NCI-H1417 treated with DMSO at 0.1 percent for 48 hours (cell line): ENCODE measurements at places on chromosomes 3 and 15.

DNA sequence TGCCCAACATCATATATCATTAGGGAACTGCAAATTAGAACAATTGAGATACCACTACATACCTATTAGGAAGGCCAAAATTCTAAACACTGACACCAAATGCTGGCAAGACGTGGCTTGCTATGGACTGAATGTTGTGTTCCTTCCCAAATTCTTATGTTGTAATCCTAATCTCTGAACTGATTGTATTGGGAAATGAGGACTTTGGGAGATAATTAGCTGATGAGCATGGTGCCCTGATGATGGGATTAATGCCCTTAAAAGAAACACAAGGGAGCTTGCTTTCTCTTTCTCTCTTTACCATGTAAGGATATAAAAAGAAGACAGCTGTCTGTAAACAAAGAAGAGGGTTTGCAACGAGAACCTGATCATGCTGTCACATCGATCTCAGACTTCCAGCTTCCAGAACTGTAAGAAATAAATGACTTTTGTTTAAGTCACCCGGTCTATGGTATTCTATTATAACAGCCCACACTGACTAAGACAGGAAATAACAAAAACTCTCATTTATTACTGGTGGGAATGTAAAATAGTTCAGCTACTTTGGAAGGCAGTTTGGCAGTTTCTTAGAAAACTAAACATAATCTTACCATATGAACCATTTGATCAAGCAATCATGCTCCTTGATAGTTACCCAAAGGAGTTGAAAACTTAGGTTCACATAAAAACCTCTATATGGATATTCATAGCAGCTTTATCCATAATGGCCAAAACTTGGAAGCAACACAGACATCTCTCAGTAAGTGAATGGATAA, 458.3 kb upstream of the CBLB start:
- DNase-seq: no peak

DNA sequence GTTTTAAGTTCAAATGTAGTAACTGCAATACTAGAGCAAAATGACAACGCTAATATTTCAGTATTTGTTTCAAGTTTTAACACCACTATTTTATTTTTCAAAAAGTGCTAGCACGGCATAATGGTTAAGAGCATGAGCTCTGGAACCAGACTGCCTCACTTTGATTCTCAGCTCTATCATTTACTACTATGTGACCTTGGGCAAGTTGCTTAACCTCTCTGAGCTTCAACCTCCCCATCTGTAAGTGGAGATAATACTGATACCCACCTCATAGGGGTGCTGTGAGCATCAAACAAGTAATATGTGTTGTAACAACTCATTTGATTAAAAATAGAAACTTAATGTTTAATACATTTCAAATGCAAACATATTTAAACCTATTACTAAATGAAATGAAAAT, 115.4 kb upstream of the NPHP3 start:
- DNase-seq: no peak

GRCh38 chr15:25772500-25772899, 90.6 kb downstream of the ATP10A start:
- DNase-seq: no peak

- DNase-seq: no peak
Measured at GRCh38 chr3:171977860-171978259, 61.5 kb upstream of the FNDC3B start.

DNA sequence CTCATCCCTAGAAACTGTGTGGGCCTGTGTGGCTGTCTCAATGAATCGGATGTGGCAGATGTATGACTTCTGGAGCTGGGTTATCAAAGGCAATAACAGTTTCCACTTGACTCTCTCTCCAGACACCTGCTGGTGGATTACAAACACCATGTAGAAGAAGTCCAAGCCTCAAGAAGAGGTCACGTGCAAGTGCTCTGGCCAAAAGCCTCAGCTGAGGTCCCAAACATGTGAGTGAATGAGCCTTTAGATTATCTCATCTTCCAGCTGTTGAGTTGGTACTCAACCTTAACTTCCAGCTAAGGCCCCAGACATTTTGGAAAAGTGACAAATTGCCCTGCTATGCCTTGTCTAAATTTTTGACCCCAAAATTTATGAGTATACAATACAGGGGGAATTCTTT, 42.7 kb upstream of the IL12A start:
- DNase-seq: no peak

DNA sequence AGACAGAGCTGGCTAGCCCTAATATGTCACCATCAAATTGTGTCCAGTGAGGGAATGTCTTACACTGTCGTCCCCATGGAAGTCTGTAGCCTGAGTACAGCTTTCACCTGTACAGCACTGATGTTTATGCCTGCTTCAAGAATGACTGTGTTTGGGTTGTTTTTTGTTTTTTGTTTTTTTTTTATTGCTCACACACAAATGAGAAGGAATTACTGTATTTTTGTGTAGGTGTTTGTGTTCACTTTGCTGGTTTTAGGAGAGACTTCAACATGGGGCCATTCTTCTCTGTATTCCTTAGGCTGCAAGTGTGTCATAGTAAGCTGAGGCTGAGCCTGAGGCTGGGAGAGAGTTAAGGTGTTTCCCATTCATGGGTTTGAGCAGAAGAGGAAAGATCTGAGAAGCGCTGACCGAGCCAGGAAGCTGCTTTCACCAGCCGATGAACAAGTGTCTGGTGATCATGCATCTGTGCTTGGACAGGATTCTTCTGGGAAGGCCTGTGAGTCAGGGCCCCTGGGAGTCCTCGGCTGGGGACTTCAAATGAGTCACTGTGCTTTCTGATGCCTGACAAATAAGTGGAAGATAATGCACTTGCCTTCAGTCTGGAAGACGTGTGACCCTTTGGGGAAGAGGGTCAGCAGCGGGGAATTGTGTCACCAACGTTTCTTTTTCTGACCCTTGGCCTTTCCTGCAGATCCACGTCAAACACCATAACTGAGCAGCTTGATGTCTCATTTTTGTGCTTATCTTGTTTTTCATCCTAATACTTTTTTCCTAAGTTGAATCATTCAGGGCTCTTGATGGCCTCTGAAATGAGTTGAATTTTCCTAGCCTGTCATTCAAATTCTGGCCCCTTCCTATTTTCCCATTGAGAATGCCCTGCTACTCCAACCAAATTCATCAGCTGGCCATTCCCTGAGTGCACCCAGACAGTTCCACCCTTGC, 36.7 kb upstream of the ZBTB38 start:
- DNase-seq: no peak

DNA sequence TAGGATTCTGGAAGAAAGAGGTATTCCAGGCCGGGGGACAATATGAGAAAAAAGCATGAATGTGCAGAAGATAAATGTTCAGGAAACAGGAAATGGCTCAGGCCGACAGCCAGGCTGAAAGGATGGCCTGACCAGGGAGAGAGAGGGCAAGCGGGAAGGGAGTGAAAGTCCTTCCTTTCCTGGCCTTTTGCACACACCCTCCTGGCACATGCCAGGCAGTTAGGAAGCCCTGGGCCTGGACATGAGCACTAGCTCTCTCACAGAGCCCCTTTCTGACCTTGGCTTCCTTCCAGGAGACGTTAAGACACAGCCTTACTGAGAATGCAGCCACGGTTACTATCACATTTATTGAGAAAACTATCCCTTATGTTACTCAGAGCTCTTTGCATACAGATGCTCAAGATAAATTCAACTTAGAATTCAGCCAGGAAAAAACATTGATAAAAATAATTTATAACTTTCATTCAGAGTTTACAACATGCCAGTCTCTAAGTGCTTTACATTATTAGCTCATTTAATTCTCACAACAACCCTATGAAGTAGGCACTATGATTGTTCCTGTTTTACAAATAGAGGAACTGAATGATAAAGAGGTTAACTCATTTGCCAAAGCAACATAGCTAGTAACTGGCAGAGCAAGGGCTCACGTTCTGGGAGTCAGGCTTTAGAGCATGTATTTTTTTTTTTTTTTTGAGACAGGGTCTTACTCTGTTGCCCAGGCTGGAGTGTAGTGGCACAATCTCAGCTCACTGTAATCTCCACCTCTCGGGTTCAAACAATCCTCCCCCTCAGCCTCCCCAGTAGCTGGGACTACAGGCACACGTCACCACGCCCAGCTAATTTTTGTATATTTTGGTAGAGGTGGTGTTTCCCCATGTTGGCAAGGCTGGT, 39.4 kb upstream of the SMAD3 start:
- DNase-seq: no peak

DNA sequence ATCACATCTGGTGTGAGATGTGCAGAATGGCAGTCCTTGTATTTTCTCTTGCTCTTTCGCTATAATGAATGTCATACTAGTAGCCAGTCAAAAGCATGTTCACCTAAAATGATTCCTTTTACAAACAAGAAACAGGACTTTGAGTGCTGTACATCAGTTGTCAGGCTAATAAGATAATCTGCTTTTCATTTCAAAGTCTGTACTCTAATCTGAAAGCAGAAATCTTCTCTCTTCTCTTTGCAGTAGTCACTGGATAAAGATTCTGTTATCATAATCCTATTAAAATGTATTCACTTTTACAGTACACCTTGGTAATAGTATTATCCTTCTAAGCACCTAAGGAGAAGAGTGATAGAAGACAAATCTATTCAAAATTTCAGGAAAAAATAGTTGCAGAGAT, 300.1 kb downstream of the MFSD1 start:
- no peak for DNase-seq

DNA sequence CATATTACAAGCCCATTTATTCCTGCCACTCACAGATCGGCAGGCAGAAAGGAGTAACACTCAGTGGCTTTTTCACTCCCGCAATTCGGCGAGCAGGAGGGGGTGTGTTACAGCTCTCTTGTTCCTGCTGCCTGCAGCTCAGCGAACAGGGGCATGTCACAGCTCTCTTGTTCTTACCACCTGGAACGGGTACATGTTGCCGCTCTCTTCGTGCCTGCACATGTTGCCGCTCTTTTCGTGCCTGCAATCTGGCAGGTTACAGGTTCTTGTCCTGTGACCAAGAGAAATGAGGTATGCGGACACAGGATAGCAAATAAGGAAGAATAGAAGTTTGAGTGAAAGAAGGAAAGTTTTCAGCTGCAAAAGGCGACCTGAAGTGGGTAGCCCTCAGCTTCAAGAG, 761.4 kb downstream of the NAALADL2 start:
- no peak for DNase-seq

- DNase-seq: no peak
Measured at GRCh38 chr3:157268026-157268425, 108.1 kb upstream of the CCNL1 start.

GRCh38 chr3:52507359-52507758, 12.2 kb downstream of the STAB1 start:
- DNase-seq: no peak

DNA sequence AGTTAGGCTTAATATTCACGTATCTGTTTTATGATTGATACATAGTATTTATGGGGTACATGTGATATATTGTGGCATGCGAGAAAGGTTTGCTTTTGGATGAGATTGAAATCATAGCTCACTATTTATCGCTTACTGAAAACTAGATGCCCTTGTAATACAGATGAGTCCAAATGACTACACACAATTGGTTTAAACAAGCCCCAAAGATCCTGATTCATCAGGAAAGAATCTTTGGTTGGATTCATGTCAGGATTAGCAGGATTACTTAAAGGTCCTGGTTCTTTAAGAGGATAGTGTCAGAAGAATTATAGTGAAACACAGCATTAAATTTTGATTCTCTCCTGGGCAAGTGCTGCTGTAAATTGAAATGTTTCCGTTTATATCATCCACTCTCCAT, 18.6 kb upstream of the AADAC start:
- DNase-seq: no peak

DNA sequence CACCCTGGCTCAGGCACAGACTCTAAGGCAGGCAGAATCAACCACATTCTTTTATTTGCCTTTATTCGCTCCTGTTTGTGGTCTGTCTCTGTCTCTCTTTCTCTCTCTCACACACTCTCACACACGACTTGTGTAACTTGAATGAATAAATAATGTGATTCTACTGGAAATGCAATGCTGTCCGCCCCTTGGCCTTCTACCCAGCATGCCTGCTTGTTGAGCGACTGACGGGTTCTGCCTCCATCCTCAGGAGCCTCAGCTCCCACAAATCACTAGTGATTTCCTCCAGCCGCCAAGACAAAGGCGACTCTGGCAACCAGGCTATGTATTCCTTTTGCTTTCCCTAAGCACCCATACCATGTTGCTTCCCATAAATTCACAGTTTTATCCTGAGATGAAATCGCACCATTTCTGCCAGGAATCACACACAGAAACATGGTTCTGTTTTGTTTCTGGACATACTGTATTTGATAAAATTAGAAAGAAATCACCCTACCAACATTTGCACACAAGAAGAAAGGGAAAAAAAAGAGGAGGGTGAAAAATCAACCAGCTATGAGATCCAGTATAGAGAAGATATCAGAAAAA, 460.8 kb downstream of the MAGI1 start:
- DNase-seq: no peak

DNA sequence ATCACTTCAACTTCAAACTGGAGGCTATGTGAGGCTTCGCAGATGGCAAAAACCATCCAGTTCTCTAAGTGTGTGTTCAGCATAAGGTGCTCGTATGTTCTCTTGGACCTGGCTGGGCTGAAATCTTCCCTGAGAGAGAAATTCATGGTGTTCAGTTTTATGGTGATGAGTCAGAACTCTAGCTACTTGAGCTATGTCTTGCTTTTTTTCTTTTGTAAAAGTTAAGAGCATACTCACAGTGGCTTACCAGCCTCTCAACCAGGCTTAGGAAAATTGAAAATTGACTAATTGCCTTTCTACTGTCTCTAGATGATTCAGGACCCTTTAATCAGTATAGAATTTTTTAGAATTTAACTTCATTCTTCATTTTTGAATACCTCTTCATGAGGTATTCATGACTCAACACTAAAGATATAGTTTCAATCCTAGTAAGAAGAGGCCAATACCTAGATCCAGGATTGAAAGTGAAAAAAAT, 617.5 kb downstream of the TBL1XR1 start:
- DNase-seq: no peak

GRCh38 chr3:48120223-48120622, 68.0 kb downstream of the CDC25A start:
- no peak for DNase-seq

- DNase-seq: no peak
Measured at GRCh38 chr15:79991826-79992225, 20.8 kb upstream of the BCL2A1 start.

- DNase-seq: no peak
Measured at GRCh38 chr3:23256741-23257435, 53.8 kb downstream of the UBE2E2 start.

DNA sequence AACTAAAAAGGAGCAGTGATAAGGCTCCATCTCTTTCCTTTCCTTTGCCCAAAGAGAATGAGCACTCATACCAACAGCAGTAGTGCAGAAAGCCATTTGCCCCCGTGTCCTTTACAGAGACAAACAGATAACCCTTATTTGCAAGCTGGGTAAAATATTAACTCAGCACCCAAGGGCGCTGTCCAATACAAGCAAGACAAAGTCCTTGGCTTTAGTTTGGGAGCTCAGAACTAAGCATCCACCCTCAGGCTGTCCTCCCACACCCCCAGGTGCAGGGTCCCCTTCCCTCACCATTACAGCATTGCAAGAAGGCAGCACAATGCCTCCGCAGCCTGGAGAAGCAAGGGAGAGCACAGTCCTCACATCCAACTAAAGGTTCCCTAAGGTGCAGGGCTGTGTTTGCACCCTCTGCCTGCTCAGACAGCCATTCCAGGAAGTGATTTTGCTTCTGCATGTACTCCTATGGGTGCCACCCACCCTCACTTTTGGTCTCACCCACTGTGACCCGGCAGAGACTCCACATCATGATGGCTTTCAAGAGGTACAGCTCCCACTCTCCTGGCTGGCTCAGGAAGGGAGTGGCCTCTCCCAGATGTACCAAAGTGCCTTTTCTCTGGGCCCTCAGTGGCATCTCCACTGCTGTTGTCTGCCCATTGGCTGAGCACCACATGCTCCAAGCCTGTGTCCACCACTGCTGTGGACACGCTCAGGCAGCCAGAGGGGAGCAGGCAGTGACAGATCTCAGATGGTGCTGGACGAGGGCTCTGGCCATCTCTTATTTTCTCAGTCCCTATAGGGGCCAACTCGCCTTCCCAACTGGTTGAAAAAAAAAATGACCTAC, 34.1 kb upstream of the HES1 start:
- no peak for DNase-seq
